ENCODE measurements at places on chromosomes 5 and 9.
A peak's percentile ranks its signal among the peaks of the same experiment; 100 is the strongest.

GRCh38 chr5:95835682-95836385, 13.3 kb upstream of the GLRX start:
- no peak for DNase-seq

DNA sequence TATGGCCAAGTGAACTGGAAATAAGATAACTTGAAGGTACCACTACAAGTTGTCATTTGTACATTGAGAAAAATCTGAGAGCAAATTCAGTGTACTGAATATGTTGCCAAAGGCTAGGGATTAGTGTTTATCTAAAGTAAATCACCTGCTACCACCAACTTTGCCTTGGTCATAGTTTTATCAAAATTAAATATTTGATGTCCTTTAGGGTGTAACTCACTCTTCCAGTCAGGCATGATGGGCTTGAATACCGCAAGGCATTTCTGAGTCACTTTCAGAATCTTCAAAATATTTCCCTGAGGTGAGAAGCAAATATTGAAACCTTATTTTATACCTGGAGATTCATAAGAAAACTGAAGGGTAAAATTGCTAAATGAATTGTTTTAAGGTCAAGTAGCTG, 1338.6 kb upstream of the ACO1 start:
- no peak for DNase-seq

GRCh38 chr9:34989946-34990635, 546 bp downstream of the DNAJB5 start:
- peak; percentile 97 for DNase-seq

- DNase-seq, result no peak
Observed at GRCh38 chr5:3456121-3456681, 139.4 kb upstream of the IRX1 start.

DNA sequence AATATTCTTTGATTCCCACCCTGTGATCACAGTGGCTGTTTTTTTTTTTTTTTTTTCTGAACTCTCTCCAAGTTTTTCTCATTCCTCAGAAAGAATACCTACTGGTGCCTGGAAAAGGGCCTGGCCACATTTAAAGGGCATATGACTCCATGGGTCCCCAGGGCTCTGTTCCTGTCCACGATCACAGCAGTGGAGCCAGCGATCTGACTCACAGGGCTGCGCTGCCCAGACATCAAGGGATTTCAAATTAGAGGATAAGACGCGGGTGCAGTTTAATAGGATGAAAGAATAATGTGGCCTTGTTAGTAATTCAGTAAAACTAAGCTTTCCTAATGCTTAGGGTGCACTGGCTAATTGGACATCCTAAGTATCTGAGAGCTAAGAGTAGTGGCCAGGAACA, 175.1 kb upstream of the MSX2 start:
- DNase-seq, result no peak

DNA sequence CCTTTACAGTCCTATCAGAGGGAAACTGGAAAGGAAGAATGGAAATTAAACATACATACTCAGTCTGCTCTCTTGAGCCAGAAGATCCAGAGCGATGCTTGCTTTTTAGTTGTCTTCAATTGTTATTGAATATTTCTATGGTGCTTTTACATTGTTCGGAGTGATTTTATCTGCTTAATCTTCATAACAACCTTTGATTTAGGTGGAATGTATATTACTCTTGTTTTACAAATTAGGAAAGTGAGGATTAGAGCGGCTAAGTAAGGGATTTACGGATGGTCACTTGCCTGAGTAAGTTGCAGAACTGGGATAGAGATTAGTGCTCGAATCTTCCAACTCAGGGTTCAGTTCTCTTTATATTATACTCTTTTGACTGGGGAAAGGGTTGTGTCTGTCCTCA, 69.1 kb downstream of the PBX3 start:
- no peak for DNase-seq

GRCh38 chr9:104556830-104557634, 11.9 kb upstream of the OR13C8 start:
- DNase-seq, result no peak

DNA sequence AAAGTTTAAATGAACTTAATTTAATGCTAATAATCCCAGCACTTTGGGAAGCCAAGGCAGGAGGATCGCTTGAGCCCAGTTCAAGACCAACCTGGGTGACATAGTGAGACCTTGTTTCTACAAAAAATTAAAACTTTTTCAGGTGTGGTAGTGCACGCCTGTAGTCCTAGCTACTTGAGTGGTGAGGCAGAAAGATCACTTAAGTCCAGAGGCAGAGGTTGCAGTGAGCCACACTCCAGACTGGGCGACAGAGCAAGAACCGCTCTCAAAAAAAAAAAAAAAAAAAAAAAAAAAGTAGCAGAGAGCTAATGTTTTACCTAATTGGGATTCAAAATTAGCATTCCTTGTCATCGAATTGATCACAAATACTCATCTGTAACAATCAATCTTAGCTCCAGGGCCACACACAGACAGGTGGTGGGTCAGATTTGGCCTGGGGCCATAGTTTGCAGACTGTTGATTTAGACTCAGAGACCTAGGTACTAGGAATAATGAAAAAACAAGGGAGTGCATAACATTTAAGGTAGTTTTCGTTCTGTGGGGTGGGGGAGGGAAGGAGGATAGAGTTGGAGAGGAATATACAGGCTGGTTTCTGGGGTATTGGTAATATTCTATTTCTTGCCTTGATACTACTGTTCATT, 21.4 kb downstream of the HSDL2 start:
- DNase-seq, result no peak

GRCh38 chr5:40831346-40832210, 3.4 kb downstream of the RPL37 start:
- DNase-seq, result no peak

All from H7 (cell line).